Inflammatory macrophage treated with lipopolysaccharide for 4 hours (primary cell): ENCODE measurements at places on chromosomes 5 and 9.

DNA sequence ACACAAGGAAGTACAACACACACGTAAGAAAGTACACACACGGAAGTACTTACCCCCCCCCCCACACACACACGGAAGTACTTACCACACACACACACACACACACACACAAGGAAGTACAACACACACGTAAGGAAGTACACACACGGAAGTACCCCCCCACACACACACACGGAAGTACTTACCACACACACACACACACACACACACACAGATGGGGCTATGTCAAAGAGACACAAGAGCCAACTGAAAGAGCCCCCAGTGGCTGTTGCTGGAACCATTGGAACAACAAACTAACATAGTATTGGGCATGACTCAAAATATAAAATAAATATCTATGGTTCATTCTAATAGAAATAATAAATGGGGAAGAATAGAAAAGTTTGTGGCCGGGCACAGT lies 4.9 kb upstream of the MAPK9 start:
- DNase-seq = no peak

DNA sequence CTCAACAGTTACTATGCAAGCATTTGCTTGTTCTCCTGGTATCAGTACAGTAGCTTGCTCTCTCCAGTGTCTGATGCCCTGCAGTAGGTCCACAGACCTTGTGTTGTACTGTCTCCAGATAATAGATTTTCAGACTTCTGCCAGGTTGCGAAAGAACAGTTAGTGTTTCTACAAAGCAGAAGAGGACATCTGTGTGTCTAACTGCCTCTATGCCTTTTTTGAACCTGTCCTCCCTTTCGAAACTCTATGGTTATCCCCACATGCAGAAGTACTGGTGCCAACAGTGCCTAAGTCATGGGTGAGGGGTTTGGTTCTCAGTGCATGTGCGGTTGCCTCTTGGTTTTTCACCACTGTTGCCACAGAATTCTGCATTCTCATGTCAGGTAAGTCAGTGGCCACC lies 45.9 kb downstream of the KCNN2 start:
- no peak for DNase-seq

DNA sequence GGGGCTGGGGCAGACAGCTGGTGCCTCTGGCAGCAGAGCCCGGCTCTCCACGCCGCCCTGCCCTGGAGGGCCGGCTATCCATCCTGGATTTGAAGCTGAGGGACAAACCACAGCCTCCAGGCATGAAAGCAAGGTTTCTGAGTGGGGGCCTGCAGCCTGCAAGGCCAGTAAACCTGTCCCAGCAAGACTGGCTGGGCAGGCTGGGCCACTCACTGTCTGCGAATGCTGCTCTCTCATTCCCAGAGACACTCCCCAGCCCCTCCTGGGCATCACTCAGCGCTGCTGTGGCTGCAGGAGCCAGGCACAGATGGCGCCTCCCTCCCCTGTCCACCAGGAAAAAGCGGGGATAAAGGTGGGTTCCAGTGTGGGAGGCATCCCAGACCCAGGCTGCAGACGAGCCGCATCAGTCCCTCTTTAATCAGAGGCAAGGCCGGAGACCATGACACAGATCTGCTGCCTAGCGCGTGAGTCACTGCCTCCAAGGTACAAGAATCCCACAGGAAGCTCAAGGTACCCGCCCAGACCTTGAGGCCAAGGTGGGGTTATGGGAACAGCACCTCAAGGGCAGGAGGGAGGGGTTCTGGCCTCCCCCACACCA lies 118.0 kb downstream of the VAV2 start:
- DNase-seq = no peak

- no peak for DNase-seq
Observed at GRCh38 chr5:107567901-107568671, 102.7 kb downstream of the EFNA5 start.

- DNase-seq = no peak
Observed at GRCh38 chr9:13865869-13866268, 448.1 kb downstream of the NFIB start.

GRCh38 chr5:63822614-63823013 lies 139.6 kb downstream of the HTR1A start:
- DNase-seq = no peak

- peak; percentile 33 for DNase-seq
Observed at GRCh38 chr5:144202726-144203125, 32.1 kb downstream of the KCTD16 start.

DNA sequence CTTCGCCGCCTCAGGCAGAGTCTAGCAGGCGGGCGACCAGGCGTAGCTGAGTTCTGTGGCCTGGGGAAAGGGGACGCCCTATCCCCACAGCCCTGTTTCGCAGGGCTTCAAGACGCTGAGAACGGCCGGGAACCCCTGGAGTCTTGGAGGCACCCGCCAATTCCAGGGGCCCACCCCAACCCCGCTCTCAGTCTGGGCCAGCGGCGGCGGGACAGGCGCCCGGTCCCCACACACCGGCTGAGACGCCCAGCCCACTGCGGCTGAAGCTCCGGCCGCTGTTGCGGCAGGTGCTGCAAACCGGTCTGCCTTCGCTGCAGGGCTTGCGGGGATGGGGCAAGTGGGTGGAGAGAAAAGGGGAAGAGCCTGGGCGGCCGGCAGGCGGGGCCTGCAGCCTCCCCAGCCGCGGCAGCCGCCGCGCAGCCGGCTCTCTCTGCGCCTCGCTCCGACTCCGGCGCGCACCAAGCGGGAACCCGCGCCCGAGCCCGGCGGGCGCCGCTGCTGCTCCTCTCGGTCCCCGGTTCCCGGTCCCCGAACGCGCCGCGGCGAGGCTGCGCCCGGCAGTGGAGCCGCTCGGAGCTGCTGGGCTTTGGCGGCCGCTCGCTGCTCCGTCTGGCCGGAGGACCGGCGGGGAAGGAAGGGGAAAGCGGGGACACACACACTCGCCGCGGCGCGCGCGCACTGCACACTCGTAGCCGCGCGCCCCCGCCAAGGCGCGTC lies at the start of gene PIP5K1B:
Gene PIP5K1B (plus strand): TSS at position 427 of the 717 bp plus-strand sequence. CDS start 117,375 bp downstream, outside the sequence.
- peak; percentile 79 for DNase-seq

DNA sequence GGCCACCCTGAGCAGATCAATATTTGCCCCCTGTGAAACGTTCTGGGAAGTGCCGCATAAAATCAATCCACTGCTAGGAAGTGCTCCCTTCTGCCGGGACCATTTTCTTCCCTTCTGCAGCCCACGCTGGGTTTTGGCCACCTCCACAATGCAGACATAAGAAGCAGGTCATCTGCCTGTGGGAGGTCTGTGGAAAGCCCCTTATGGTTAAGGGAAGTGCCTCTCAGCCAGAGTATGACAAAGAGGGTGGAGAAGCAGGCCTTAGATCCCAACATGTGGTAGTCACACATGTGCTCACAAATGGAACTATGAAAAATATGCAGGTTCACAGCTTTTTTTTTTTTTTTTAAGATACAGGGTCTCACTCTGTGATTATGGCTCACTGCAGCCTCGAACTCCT lies 82.8 kb downstream of the SLC1A3 start:
- DNase-seq = peak; percentile 97

DNA sequence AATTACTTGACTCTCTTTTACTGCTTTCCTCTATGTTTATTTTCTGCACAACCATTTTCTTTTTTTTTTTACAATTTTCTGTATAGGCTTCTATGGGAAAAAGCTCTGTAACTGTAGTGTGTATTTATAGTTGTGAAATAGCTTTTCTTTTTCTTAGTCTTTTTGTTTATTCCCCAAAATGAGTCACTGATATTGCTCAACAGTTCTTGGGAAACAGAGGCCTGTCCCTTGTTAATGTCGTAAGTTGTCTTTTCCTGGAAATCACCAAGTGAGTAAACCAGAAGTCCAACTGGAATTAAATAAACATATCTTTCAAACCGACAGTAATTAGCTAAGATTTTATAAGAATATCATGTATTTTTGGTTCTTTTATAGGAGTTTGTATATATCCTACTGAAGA lies 325.1 kb upstream of the PRR16 start:
- peak; percentile 98 for DNase-seq

DNA sequence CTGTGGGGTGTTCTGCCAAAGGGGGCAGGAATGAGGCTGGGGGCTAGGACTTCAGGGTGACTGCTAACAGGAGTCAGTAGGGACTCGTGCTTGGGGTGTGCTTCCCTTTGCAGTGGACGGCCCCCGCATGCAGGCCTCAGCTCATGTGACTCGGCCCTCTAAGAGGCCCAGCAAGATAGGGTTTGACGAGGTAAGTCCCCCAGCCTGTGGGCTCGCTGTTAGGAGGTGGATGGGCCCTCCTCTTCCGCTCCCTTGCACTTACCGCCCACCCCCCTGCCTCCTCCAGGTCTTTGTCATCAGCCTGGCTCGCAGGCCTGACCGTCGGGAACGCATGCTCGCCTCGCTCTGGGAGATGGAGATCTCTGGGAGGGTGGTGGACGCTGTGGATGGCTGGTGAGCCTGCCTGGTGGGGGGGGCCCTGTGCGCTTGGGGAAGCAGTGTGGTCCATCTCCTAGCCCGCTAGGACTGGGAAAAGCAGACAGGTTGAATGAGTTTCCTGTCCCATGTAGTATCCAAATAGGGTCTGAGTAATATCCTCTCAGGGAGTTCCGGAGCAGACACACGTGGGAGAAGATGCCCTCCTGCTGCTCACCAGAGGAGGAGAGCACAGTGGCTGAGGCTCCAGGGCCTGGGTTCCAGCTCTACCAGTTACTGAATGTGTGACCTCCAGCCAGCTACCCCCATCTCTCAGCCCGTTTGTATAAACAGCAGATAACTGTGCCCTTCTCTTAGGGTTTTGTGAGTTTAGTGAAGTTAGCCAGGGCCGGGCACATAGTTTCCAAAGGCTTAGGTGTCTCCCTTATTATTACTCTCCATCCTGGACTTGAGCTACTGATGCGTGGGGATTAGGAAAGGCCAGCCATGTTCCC lies 8.2 kb downstream of the CERCAM start:
- DNase-seq = no peak
